CD4-positive, alpha-beta T cell treated with Interferon alpha-2 for 1 hour (primary cell): ENCODE measurements at places on chromosomes 2 and 18.

- no peak for DNase-seq
Observed at GRCh38 chr2:222076973-222077690, 221.7 kb downstream of the PAX3 start.

DNA sequence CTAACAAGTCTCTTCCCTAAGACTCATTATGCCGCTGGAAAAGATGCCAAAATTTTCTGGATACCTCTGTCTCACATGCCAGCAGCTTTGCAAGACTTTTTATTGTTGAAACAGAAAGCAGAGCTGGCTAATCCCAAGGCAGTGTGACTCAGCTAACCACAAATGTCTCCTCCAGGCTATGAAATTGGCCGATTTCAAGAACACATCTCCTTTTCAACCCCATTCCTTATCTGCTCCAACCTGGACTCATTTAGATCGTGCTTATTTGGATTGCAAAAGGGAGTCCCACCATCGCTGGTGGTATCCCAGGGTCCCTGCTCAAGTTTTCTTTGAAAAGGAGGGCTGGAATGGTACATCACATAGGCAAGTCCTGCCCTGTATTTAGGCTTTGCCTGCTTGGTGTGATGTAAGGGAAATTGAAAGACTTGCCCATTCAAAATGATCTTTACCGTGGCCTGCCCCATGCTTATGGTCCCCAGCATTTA, 26.3 kb downstream of the DHRS9 start:
- DNase-seq: no peak

- DNase-seq: no peak
Observed at GRCh38 chr2:238162251-238162845, 3.6 kb downstream of the ERFE start.

DNA sequence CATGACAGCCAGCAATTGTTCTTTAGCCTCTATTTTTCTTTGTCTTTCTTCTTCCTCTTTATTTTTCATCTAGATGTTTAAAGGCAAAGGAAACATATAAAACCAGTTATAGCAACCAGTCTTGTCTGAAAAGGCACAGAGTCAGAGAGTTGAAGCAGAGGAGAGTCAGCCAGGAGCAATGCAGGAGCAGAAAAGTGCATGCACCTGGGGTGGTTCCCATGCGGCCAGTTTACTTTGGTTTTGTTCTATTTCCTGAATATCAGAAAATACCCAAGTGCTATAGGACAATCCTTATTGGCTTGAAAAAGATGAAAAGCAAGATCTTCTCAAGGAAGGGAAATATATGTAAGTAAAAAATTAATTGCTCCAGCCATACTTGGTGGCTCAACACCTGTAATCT, 44.9 kb downstream of the CFAP210 start:
- DNase-seq: no peak
